Substantia nigra (tissue), 51 donors: ENCODE measurements at places on chromosomes 11 and 22.

DNA sequence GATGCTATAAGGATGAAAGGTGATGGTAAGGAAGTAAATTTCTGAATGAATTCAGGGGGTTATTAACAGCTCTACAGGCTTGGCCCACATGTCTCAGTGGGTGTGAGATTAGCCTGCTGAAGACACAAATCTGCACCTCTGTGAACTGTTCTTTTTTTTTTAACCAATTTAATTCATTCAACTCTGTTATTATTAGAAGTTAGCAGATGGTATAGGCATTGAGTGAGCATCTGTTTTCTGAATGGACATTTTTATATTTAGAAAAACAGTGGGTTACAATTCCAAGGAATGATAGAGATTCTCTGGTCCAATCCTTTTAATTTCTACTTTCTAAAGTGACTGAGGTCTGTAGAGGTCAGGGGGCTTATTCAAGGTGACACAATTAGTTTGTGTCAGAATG, 122.0 kb upstream of the SORL1-AS1 start:
- no peak for DNase-seq

- DNase-seq: no peak
Measured at GRCh38 chr11:77093056-77093891, 9.4 kb upstream of the OMP start.

- DNase-seq: no peak
Measured at GRCh38 chr11:74009230-74009547, 304 bp upstream of the UCP3 start.

DNA sequence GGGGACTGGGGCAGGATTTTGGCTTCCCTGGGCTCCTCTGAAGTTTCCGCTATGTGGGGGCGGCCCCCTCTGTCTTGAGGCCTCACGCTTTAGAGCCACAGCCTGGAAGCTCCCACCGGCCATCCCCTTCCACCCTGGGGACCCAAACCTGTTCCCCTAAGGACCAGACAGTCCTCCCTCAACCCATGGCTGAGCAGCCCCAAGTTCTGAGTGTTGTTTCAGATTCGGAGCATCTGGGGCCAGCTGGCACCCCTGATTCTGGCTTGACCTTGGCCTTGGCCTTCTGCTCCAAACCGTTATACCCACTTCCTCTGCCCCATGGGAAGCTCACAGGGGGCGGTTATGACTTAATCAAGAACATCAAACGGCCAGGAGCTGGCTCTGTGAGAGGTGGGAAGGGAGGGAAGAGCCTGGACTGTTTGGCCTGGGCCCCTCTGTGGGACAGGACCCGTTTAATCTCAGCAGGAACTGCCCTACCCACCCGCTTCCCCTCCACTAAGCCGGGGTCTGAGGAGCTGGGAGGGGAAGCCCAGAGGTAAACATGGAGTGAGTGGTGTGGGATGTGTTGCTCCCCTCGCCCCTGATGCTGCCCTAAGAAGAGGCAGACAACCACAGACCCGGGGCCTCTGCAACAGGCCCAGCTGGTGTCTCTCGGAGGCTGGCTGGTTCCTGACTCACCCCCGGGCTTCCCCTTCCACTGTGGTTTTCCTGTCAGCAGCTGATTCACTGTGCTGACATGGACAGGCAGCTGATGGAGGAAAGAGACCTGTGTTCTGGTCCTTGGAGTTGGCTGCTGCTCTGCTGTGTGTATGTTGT, 3.4 kb downstream of the CD82 start:
- DNase-seq: no peak

DNA sequence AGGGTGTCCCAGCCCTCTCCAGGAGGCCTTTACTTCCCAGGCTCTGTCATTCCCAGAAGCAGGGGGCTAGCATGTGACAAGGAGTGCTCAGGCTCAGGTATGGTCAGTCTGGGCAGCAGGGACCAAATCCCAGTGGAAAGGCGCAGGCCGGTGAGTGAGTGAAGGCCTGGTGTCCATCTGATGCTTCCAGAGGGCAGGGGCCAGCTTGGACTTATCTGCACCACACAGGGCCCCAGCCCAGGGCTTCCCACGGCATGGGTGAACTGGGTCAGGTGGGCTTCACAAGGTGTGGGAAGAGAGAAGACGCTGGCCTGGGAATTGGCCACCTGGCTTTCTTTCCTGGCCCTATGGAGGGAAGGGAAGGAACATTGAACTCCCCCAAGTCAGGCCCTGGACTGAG, 20.4 kb upstream of the APOBEC3A start:
- DNase-seq: no peak

- DNase-seq: no peak
Measured at GRCh38 chr11:93370260-93370659, 39.7 kb downstream of the DEUP1 start.

GRCh38 chr11:12882670-12883069, 126.4 kb upstream of the RASSF10 start:
- no peak for DNase-seq
